ENCODE measurements at places on chromosomes 7 and 10. TPM values are rescaled to one million over a fixed set of nuclear protein-coding genes. Genes with fewer than 3 reads are reported as not detected.

GFRA1 gene
- polyA plus RNA-seq: 1.6 TPM

SFRP5 gene
- polyA plus RNA-seq: 1.9 TPM

DNA sequence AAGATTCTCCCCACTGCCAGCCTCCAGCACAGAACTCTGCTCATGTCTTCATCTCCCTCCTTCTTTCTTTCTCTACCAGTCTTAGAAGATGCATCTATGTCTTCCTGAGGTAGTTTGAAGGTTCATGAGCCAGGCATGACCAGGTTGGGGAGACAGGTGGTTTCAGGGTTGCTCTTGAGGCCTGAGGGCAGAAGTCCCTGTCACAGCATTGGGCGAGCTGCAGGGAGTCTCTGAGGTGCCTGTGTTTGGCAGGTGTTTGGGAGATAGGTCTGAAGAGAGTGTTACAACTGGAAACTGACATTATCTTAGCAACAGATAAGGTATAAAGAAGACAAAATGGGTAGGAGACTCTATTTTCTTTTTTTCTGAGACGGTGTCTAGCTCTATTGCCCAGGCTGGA lies 18.7 kb downstream of the PRSS2 start:
- DNase-seq: no peak

DNA sequence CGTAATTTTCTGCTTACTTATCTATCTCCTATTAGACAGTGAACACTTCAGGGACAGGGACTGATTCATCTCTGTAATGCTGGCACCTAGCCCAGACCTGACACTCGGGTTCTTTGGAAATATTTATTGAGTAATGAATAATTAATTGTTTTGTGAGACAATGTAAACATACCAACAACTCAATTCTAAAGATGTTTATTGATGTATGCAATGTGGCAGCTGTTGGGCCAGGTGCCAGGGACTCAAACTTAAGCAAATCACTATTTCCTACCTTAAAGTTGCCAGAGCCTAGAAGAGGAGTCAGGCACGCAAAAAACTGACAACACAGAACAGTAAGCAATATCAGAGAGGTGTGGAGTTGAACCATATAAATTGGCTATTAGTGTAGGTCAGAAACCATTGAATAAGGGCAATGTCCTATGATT lies 63.6 kb upstream of the BMPER start:
- DNase-seq: peak; percentile 36

NUTM2B gene
- polyA plus RNA-seq: 1.4 TPM

TEX36 gene
- not detected for polyA plus RNA-seq

OR2A5 gene
- polyA plus RNA-seq: not detected

All from brain (organoid and tissue), 16 donors.